CD4-positive, alpha-beta T cell treated with Interleukin-6 at 100 ng/mL for 8 hours (primary cell): ENCODE measurements at places on chromosomes 2 and 18.

DNA sequence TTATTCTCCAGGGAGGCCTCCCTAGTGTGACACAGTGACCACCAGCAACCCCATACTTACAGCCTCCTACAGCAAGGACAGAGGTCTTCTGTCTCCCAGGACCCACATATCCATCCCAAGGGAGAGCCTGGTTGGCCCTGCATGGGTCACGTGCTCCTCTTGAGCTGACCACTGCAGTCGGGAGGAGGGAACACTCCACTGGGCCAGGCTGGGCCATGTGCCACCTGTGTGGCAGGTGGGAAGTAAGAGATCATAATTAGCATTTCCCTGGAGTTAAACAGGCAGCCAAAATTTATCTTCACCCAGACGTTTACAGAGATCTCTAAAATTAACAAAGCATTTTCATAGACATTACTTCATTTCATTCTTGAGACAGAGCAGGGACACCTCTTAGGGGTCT is 33.4 kb upstream of the MLPH start:
- no peak for DNase-seq

DNA sequence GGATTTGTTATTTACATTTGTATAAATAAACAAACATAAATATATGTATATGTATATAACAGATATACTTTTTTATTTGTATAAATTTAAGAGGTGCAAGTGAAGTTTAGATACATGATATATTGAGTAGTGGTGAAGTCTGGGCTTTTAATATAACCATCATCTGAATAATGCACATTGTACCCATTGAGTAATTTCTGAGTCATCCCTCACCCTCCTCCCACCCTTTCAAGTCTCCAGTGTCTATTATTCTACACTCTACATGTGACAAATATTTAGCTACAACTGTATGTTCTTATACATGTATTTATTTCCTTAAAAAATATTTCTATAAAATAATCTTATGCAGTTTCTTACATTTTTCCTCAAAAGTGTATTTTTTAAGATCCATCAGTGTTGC is 358.7 kb upstream of the TFPI start:
- DNase-seq, result no peak

GRCh38 chr2:197191940-197192322 is 118.6 kb downstream of the ANKRD44 start:
- peak; percentile 48 for DNase-seq

DNA sequence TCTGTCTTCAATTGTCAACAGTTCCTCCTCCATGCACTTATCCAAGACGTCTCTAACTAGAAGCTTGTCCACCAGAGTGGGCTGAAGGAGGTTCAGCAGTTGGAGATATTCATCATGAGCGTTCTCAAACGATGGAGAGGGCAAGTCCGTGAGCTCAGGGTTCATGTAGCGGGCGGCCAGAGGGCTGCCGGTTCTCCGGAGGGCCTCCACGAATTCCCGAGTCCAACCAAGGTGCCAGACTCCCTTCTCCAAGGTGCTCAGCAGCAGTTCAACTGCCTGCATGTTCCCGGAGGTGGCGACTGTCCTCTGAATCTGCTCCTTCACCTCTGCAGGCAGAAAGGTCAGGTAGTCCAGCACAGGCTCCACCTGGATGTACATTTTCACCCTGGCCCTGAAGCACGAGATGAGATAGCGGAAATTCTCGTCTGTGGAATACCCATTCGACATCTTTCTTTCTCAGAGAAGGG is 590 bp downstream of the IFIH1 start:
- DNase-seq, result peak; percentile 4

DNA sequence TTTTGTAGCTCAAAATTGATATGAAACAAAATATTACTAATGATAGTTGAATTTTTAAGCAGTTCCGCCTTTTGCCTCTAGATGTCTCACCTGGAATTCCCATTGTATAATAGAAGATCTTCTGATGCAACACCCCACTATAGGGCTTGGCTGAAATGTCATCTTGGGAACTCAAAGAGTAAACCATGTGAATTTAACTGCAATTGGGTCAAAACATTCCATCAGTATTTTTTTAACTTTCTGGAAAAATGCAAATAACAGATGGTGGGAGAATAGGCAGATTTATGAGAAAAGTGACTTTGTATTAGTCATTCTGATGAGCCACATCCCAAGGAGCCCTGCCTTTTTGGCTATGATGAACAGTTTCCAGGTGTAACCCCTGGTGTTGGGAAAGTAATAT is 489.9 kb downstream of the NYAP2 start:
- no peak for DNase-seq

GRCh38 chr2:123438251-123438650 is 586.8 kb upstream of the CNTNAP5 start:
- no peak for DNase-seq

GRCh38 chr2:238920053-238920452 is 72.2 kb downstream of the TWIST2 start:
- no peak for DNase-seq

GRCh38 chr18:295756-296490 is 28.1 kb upstream of the THOC1 start:
- DNase-seq, result no peak

DNA sequence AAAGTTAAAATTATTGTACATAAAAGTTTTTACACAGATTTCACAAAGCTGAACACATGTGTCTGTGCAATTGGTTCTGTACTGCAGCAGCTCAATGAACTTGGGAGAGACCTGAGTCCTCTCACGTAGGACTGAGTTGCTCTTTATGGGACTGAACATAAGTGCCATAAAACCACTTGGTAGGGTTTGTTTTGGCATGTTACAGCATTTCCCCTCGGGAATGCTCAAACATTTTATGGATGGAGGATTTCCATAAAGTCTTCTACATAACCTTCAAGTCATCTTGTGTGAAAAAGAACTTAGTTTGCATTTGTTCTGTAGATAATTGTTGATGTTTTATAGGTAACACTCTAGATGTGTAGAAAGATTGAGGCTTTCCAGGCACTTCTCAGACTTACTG is 15.9 kb downstream of the LYPD6 start:
- DNase-seq, result no peak

GRCh38 chr2:65030476-65031332 is 25.5 kb upstream of the CEP68 start:
- DNase-seq, result no peak

DNA sequence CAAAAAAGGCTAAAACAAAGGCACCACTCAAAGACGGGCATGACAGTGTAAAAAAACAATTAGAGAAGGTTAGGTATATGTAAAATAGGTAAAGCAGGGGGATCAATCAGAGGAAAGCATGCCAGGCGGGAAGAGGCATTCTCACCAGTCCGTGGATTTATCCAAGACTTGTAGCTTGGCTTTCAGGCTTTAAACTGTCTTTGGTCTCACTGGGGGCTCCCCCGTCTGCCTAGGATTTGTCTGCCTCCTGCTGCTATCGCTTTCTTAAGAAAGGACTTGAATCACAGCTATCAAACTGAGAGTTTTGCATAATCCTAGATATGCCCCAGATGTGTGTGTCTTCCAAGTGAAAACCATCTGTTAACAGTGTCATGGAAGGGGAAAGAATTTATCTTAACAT is 11.1 kb upstream of the GORASP2 start:
- no peak for DNase-seq

DNA sequence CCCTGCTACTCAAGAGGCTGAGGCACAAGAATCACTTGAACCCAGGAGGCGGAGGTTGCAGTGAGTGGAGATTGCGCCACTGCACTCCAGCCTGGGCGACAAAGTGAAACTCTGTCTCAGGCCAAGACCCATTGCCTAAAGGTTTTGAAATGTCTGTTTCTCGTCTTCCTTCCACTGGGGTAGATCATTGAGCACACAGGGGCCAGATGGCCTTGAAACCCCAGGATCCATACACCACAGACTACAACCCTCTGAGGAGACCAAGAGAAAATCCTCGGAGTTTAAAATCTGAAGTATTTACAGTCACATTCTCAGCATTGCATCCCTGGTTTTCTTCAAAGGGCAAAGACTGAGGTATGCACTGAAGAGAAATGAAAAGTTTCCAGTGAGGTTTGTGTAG is 7.1 kb upstream of the EPAS1 start:
- DNase-seq, result no peak

DNA sequence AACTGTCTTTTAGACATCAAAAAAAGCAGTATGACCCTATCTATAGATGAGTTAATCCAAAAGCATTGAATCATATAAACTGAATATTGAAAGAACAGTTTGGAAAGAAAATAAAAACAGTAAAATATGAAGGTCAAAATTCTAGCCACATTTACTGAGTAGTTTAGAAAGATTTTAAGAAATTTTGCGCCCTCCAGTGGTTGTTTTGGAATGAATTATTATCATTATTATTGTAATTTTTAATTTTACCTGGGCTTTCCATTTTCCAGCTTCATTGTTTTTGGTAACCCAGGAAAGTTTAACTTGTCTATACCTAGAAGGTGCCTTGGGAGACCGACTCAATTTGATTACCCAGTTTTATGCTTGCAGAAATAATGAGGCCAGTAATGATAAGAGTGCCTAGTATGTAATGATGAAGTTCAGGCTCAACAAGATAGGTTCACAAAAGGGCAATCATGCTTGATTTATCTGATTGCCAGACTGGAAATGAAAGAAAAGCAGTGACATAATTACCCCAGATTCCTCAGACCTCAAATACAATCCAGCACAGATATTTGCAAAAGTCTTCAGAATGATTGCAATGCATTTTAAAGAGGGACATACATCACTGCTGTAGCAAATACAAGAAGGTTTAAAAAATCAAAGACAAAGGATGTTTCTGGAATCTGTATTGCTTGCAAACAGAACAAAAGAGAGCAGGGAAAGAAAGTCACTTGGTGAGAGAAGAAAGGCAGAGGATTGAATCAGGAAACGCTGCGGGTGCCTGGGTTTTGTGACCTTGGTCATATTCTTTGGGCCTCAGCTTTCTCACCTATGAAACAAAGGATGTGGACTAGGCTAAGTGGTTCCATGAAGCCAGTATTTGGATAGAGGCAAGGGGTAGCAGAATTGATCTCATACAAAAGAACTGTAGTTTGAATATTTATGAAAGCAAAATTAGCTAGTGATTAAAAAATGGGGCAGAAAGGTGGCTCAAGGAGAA is 153.8 kb downstream of the MAP2 start:
- no peak for DNase-seq

DNA sequence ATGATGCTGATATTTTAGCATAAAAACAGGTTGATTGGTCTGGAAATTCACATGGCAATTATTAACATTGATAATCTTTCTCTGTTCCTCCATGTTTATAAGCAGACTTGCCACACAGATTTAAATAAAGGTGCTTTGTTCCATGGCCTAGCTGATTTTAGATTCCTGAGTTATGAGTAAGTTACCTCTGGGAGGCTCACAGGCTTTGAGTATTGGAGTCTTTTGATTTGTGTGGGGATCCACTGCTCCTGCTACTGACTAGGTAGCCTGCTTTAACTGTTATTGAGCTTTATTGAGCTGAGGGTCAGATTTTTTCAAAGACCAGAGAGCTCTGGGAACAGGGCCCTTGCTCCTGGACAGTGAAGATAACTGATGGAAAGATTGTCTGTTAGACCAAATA is 166.1 kb downstream of the ANKRD30B start:
- DNase-seq, result no peak

DNA sequence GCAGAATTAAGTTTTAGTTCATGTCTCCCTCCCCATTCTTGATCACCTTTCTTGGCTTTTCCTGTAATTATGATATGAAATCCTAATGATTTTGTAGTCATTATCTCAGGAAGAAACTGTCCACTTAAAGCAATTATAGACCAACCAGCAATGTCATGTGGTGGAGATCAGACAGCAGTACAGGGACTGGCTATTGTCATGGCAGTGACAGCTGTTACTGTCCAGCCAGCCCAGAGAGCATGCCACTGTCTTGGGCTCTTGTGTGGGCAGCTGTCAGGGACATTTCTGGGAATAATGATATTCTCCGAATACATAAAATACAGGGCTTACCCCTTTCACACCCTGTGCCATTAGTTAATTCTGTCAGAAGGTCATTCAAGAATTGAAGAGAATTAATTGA is 355.3 kb upstream of the RAB12 start:
- no peak for DNase-seq

GRCh38 chr2:128504246-128505149 is 185.8 kb upstream of the HS6ST1 start:
- DNase-seq, result no peak

DNA sequence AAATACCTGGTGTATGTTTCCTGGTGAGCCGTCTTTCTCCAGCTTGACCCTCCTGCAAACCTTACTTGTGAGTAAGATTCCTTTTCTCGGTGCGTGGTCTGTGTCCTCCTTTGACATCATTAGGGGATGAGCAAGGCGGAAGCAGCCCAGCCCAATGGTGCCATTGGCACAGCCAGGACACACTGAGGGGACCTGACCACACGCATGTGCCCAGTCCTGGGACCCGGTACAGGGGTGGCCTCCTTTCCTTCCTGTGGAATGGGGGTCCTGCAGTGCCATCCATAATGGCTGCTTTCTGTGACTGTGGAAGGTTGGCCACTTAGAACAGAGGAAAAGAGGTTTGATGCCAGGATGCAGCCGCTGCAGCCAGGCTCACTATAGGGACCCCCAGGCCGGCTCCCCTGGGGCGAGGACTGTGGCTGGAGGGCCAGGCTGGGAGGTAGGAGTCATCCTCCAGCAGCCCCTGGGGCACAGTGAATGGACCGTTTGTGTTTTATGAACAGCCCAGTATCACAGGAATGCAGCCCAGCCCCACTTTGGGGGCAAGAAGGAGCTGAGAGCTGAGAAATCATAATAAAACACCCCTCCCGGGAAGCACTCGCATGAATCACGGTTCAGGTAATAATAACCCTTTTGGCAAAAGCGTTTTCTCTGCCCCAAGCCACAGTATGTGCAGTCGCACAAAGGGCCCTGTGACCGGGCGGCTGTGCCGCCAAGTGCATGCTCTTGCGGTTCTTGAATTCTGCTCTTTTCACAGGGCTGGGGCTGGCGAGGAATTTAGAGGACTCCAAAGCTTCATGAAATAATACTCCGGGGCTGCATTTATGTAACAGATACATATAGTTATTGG is 73.2 kb downstream of the ASB1 start:
- no peak for DNase-seq

DNA sequence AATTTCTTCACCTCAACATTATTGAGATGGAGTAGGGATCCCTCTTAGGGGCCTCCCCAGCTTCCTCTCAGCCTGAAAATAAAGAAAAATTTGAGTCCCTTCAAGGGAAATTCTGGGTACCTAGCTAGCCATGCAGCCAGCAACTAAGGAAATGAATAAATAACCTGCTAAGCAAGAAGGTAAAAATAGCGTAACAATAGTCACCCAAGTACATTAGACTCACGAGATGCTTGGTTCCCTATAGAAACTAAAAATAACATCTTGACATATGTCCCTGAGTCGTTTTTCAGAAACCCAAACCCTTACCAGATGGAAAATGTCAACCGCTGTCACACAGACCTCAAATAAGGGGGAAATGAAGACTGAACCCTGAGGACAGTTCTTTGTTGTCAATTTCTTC is 51.9 kb downstream of the CACNB4 start:
- no peak for DNase-seq

DNA sequence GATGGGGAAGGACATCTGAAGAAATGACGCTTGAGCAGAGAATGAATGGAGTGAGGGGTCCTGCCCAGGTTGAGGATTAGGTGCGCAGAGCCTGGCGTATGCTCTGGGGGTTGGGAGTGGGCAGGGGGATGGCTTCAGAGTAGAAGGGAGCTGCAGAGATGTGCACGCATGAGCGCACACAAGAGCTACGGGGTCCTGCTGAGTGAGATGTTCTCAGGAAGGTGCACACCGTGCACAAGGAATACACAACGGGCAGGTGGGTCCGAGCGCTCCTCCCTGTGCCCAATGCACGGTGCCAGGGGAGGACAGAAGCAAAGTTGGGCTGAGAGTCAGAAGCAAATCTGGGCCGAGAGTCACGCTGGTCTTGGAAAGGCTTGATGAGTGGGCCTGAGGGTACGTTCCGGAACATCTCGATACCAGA is 25.5 kb downstream of the TWIST2 start:
- DNase-seq, result no peak
